ENCODE measurements at places on chromosomes 16 and 17. TPM values are rescaled to one million over a fixed set of nuclear protein-coding genes. Genes with fewer than 3 reads are reported as not detected.
A peak's percentile ranks its signal among the peaks of the same experiment; 100 is the strongest.

GRCh38 chr17:30290696-30291542 is 825 bp downstream of the BLMH start:
- peak; percentile 35 for DNase-seq

Gene TBC1D3E
- not detected for total RNA-seq

DNA sequence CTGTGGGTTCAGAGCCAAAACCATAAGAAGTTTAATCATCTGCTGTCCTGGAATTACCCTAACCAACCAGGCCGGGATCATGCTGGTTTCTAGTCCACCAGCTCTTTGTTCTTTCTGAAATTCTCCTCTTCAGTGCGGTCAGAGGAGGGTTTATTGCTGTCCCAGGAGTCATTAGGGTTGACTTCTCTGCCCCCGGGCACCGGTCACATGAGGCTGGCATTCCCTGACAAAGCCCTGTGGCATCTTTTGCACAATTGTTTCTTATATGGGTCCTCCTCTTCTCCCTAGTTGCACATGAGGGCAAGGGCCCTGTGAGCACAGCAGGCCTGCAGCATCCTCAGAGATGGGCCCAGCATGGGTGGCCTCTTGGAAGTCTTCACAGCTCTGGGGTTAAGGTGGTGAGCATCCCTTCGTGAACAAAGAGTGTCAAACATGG is 243.9 kb downstream of the IRF8 start:
- no peak for DNase-seq

Gene ITGAD
- not detected for total RNA-seq

Gene NT5M
- 1.2 TPM for total RNA-seq

Gene CHD9NB
- total RNA-seq, result 3.6 TPM

Gene TNK1
- total RNA-seq, result 0.66 TPM

- no peak for DNase-seq
These were observed at the start of gene TEX14 for GRCh38 chr17:58691701-58692238. TSS of gene TEX14 (minus strand) at chr17:58692045. CDS start at chr17:58652001, 40,044 bp downstream.

- DNase-seq, result no peak
These were observed 185.9 kb downstream of the RGS9 start for GRCh38 chr17:65323049-65323448.

DNA sequence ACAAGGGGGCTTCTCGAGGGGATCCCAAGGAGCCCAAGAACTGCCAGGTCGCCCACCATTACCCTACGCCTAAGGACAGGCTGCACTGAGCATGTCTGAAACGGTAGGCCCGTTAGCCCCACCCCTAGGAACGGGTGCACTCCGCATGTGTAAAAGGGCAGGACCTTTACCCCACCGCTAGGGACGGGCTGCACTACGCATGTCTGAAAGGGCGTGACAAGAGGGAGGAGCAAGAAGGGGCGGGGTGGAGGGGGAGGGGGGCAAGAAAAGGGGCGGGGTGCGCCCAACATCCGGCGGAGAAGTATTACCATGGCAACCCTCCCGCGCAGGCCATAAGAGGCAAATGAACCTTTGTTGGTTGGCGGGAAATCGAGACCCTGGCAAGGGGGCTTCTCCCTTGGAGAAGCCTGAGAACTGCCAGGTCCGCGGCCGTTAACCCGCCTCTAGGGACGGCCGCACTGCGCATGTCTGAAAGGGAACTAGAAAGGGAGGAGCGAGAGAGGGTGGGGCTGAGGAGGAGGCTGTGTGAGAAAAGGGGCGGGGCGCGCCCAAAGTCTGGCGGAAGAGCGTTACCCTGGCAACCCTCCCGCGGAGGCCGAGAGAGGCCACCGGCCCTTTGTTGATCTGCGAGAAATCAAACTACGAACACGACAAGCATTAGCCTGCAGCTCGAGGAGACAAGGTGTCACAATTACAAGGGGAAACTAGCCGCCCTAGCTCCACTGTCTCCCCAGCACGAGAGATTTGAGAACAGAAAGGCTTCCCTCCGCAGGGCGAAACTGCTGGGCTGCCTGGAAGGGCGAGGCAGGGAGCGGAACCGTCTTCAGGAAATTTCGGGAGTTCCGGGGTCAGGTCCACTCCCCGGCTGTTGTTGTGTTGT is 2046.8 kb downstream of the TP53TG3F start:
- DNase-seq, result no peak

GRCh38 chr17:7132511-7133094 is 18.0 kb upstream of the ASGR2 start:
- DNase-seq, result no peak

Data from fibroblast of lung (primary cell).